ENCODE measurements at places on chromosomes 11 and 22.

DNA sequence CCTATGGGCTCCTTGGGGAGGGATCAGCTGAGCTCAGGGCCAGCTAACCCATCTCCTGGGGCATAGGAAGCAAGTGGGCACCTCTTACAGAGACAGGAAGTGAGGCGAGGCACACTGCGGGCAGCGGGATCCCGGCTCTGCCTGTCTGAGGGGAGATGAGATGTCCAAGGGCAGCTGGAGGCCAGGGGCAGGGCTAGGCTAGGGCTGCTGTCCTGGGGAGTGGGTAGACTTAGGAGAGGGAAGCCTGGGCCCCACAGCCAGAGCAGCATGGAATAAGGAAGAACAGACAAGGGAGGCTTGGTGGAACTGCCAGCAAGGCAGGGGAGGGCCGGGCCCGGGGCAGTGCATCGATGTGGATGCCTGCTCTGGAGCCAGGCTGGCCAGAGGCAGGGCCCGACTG, 76.3 kb downstream of the MORC2 start:
- no peak for DNase-seq

- DNase-seq = no peak
Observed at GRCh38 chr11:14270690-14271542, 88.1 kb downstream of the RRAS2 start.

- no peak for DNase-seq
Observed at GRCh38 chr11:121435551-121436511, 16.3 kb upstream of the SORL1 start.

- no peak for DNase-seq
Observed at GRCh38 chr11:126587541-126587940, 232.1 kb downstream of the ST3GAL4 start.

DNA sequence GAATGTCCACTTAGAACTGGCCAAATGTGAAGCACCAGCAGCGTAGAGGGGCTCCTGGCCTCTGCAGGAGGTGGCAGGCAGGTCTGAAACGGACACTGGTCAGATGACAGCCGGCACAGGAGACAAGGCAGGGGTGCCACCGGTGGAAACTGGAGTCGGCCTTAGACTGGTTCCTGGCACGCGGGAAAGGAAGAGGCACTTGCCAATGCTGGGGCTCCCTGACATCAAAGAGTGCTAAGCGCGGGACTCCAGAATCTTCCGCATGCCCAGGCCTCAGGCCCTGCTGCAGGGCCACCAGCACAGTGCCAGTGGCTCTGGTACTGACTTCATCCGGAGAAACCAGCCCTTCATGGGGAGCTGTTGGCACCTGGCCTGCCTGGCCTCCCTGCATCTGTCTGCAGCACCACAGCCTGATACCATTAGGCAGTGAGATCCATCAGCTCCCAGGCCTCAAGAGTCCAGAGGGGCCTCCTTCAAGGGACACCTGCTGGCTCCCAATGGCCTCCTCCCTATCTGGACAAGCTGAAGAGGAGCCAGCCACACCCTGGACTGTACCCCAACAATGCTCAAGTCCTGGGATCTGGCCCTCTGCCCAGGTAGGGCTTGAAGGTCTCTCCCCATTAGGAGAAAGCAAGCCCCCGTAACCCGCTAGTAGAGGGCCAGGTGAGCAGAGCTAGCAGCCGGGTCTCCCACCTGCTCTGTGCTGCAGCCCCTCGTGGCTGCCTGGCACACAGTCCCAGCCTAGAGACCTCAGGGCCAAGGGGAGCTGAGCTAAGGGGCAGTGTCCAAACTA, 29.7 kb upstream of the GNB1L start:
- DNase-seq = no peak

Data from stimulated activated CD4-positive, alpha-beta T cell treated with anti-CD3 and anti-CD28 coated beads, Interleukin-2, amount 100 ng/mL, for 48 hours (primary cell).